ENCODE measurements at places on chromosomes 11 and 22.

- no peak for DNase-seq
Measured at GRCh38 chr11:16299390-16299789, 57.0 kb downstream of the SOX6 start.

DNA sequence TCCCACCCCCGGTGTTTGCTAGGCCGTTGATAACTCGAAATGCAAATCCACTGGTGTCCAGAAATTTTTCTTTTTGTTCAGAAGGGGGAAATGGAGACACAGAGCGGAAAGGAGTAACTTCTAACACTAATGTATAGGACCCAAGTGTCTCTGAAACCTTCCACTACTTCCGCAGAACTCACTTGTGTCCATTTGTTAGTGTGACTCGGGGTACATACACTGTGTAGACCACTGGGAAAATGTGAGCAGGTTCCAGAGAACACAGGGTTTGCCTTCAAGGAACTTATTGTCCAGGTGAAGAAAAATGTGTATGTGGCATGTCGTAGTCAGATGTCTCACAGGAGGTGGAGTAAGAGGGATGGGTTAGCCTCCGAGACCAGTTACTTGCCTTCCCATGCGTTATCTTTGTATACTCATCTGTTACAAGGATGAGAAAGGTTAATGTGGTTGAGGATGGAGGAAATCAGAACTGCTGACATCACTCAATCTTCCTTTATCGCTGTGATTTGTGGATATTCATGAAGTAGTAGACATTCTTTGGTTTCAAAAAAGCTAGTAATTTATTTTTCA is 857 bp downstream of the ARCN1 start:
- DNase-seq, result peak; percentile 50

GRCh38 chr22:29539105-29539504 is 14.5 kb downstream of the THOC5 start:
- DNase-seq, result no peak

DNA sequence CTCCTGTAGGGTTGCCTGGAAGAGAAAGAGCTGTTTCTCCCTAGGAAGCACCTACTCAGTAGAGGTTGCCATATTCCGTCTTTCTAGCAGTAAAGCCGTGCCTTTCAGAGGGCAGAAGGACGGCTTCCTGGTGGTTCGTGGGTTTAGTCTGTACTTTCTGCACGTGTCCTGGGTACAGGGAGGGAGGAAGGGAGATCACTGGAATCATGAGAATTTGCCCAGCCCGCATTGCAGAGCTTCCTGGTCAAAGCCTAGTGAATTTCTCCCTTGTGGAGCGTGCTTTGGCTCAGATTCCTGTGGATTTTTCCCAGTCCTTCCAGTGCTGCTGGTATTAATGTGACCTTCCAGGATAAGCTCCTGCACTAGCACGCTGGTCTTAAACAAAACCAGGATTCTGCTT is 44.9 kb downstream of the GRAMD1B start:
- peak; percentile 22 for DNase-seq

Measured in GM03348 (cell line).